ENCODE measurements at places on chromosomes 7 and 10.

- DNase-seq = no peak
These were observed 1178.5 kb upstream of the C7orf33 start for GRCh38 chr7:147412109-147412508.

DNA sequence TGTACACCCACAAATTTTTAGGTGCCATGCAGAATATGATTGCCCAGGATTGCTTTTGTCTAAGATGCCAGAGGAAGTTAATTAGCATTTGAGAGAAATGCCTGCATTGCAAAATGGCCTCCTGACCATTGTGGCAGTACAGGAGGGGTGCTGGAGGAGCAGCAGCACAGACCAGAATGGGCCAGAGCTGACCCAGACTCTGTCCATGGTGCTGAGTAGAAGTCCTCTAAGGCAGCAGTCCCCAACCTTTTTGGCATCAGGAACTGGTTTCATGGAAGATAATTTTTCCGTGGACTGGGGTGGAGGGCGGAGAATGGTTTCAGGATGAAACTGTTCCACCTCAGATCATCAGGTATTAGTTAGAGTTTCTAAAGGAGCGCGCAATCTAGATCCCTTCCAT lies 217.8 kb upstream of the AGK start:
- DNase-seq = no peak

- DNase-seq = no peak
These were observed 126.1 kb downstream of the AOAH start for GRCh38 chr7:36598054-36598674.

DNA sequence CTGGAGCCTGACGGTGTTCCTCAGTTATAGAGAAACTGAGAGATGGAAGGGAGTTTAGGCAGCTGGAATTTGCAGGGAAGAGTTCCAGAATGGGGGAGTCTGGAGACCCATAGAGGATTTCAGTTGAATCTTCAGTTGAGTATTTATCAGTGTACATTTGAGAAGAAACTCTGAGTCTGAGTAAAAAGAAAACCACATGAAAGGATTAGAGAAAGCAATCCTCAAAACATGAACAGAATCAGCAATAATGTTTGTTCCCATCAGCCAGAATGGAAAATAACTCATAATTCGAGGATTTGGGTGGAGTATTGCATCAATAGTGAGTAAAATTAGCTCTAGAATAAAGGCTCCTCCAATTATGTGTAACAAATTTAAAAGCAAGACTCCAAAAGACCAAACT lies 130.0 kb upstream of the AHR start:
- DNase-seq = no peak

GRCh38 chr10:130422366-130423324 lies 286.5 kb downstream of the GLRX3 start:
- no peak for DNase-seq

- DNase-seq = no peak
These were observed 38.2 kb downstream of the LYZL1 start for GRCh38 chr10:29326886-29327745.

DNA sequence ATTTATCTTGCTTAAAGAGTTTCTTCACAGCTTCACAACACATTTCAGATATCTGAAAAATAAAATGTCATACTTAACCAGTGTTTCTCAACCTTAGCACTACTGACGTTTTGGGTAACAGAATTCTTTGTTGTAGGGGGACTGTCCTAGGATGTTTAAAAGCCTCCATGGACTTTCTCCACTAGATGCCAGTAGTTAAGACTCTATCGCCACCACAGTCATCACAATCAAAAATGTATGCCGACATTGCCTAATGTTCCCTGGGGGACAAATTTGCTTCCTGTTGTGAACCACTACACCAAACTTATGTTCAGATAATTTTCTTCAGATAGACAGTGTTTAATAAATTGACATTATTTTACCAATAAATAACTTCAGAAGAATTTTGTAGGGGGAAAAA lies 13.4 kb downstream of the NOC3L start:
- no peak for DNase-seq

GRCh38 chr10:28266449-28267224 lies 36.2 kb downstream of the MPP7 start:
- DNase-seq = no peak

GRCh38 chr7:14751461-14751860 lies 151.1 kb downstream of the DGKB start:
- no peak for DNase-seq

- no peak for DNase-seq
These were observed 265.6 kb downstream of the PTEN start for GRCh38 chr10:88129013-88129412.

- no peak for DNase-seq
These were observed 282.7 kb upstream of the FZD8 start for GRCh38 chr10:35924759-35925158.

GRCh38 chr7:91169830-91170191 lies 94.4 kb upstream of the FZD1 start:
- DNase-seq = no peak

- DNase-seq = no peak
These were observed 74.0 kb downstream of the SEPTIN7 start for GRCh38 chr7:35874886-35875285.

GRCh38 chr7:122298618-122299017 lies 5.9 kb downstream of the FEZF1 start:
- no peak for DNase-seq

DNA sequence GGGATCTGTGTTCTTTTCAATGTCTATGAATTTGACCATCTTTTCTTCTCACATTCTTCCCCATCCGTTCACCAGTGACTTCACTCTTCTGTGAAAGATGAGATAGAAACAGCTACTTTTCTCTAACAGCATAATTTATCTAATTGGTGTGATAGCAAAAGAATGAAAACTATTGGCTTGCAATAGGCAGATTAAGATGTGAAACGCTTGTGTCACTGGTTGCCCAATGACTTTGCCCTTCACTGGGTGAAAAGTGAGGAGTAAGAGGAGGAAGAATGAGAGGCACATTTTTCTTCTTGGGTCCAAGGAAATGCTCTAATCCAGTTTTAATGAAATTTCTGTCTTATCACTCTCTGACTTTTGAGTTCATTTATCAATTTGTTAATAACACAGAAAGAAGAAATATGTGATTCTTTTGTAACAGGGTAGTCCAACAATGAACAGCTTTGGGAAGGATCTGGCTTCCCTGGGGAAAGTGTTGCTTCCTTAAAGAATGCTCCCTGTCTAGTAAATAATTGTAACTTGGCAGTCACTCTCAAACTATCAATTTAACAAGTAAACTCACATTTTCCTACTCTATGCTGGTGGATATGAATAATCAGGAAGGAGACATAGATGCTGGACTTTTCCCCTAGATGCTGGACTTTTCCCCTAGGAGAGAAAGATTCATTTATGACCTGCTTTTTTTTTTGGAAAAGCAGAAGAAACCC lies 35.1 kb downstream of the BET1 start:
- no peak for DNase-seq

DNA sequence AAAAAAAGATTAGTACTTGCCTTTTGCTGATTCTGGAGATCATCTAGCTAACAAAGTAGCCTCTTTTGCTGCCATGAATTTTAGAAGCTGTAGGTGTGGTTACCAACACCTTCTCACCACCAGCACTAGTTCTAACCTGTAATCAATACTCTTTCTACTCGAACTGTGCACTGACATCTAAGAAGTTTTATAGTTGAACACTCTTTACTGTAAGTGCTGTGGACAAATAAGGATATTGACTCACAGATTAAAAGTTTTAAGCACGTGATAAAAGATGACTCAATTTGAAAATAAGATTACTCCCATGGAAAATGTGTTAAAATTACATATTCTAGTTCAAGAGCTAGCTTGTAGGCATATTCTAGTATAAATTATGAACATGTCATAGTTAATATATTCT lies 89.9 kb downstream of the REEP3 start:
- no peak for DNase-seq

DNA sequence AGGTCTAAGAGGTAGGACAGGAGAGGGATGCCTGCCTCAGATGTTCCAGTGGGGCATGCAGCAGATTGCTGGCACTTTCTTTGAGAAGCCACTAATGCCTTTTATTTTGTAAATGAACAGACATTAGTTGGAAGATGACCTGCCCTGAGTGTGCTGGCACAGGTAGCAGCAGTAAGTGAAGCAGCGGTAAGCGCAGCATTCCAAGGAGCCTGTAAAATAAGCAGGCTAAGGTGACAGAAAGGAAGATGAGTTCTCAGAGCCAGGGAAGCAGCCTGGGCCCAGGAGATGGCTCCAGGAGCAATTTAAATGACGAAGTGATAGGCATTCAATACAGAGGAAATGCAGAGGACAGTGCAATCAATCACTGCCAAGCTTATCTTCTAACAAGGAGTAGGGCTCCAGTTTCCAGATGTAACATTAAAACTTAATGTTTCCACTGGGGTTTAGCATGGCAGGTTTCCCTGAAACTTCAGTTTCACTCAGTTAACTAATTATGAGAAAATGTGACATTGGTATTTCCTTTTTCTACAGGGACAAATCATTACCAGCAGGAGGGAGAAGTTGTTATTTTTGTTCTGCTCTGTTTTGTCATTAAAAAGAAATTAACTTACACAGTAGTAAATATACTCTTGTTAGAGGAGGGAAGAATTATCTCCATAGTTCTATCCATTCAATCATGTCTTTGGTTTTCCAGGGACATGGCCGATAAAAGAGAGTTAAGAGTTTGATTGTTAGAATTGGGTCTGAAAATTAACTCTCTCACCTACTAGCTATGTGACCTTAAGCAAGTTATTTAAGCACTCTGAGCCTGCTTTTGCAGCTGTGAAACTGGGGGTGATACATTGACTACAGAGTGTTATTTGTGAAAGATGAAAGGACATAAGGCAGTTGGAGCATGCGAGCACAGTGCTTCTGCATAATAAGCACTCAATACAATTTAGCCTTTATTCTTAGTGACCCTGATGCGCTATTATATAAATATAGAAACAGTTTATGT lies 96.6 kb upstream of the PTN start:
- no peak for DNase-seq

GRCh38 chr7:103119791-103120291 lies 29.1 kb downstream of the NAPEPLD start:
- DNase-seq = no peak

DNA sequence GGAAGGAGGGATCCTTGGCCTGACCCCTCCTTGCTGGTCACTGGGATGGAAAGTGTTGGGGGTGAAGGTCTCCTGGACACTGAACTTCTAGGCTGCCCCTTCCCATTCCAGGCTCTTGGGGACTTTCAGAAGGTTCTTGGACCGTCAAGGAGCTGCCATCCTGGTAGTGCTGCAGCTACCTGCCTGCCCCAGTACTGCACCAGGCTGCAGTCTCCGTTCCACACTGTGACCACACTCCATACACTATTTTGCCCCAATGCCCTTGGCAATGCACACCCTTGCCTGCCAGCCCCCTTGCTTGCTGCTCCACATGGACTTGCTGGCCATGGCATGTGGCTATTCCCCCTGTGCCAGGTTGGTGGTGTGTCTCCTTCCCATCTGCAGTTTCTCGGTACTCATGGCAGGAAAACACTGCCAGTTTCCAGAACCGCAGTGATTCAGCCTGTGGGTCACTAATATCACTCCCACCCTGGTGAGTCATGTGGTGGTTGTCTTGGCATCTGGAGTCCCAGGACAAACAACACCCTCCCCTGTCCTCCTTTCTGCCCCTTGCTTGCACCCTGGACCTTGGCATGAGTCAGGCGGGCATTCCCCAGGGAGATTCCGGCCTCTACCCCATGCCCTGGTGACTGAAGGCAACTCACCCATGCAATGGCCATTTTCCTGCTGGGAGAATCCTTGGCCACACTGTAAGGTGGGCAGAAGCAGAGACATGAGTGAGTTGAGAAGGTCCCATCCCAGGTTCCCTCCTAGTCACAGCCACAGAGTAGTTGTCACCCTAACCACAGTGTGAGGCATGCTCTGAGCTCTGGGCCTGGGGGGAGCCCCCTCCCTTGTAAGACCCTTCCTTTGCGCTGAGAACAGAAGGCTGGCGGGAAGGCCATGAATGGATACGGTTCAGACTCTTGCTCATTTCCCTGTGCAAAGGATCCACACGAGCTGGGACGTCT lies 32.8 kb downstream of the GOLGA7B start:
- peak; percentile 44 for DNase-seq

DNA sequence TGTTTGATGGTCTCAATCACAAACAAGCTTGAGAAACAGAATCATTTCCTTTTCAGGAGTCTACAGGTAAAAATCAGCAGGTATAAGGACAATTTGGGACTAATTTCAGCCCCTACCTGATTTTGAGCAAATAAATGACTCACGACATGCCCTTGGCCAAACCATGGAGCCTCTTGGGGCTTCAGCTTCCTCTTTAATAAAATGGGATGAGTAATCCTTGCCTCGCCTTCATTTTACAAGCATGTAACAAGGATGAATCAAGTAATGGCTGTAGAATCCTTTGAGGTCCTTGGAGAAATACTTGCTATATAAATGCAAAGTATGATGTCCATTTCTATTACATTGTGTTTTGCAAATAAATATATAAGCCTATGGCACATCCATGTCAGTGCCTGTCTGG lies 212.8 kb upstream of the PODXL start:
- DNase-seq = no peak

DNA sequence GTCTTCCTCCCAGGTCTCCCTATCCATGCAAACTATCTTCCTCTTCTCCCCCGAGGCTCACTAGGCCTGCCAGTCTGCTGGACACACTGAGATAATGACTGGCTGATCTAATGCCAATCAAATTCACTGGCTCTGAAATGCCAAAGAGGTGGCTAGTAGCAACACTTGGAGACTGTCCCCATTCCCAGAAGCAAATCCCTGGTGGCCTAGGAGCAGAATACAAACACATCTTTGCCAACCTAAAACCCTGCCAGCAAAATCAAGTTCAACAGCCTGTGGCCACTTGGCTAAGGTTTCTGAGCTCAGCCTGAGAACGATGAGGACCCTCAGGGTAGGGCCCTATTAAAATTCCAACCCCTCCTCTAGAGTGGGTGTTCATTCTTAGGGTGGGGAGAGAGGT lies 46.6 kb downstream of the SH3PXD2A start:
- no peak for DNase-seq

- DNase-seq = no peak
These were observed 94.3 kb upstream of the PDE1C start for GRCh38 chr7:32164341-32164996.
